AG09319 (cell line): ENCODE measurements at places on chromosomes 11 and 22.

DNA sequence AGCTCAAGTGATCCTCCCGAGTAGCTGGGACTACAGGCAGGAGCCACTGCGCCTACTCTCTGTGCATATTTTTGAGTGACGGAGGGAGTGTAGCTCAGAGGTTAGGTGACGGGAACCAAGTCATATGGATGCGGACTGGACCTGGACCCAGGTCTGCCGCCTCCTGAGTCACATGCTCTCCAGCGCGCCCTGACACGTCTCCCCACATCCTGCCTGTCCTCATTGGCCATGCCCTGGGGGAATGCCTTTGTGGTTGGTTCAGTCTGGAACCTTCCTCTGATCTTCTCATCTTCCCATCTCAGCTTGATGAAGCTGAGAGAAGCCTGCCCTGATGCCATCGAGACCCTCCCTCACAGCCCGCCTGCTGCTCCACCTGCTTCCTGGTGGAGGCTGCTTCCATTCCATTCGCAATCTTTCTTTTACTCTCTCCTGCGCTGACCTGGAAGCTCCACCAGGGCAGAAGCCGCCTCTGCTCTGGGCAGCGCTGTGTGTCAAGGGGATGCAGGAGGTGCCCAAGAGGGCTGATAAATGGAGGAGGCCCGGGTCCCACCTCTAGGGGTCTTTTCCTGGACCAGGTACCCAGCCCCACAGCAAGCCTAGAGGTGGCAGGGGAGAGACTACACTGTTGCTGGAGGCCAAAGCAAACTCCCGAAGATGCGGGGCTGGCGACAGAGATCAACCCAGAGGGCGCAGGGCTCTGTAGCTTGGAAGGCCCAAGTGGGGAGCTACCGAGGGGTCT, 13.9 kb upstream of the BAIAP2L2 start:
- no peak for DNase-seq

DNA sequence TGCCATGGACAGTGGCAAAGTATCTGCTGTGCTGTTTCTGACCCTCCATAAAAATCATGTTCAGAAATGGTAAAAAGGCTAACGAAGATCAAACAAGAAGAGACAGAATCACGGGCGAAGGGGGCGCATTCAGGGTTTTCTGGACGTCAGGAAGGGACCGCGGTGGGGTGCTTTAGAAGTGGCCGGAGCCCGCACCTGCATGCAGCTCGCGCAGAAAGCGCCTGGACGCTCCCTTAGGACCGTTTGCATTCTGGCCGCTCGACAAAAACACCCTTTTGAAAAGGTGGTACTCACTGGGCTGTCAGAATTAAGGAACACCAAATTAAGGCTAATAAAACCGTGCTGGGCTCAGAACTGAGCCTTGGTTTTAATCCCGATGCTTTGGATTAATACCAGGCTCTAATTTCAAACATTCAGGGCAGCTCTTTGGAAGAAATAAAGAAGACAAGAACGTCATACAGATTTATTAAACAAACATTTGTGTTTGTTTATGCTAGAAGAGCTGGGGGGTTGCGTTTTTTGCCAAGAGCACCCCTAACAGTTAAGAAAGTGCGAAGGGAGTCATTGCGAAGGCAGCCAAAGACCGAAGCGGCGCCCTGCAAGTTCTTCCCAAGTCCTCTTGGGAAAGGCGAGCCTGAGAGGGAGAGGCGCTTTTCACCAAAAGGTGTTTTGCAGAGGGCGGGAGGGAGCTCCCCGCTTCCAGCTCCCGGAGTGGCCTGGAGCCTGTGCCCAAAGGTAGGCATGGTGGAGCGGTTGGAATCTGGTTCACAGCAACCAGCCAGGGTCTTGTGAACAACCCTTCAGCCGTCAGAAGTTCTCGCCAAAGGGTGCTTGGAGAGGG, 47.7 kb upstream of the DBX1 start:
- DNase-seq, result no peak

DNA sequence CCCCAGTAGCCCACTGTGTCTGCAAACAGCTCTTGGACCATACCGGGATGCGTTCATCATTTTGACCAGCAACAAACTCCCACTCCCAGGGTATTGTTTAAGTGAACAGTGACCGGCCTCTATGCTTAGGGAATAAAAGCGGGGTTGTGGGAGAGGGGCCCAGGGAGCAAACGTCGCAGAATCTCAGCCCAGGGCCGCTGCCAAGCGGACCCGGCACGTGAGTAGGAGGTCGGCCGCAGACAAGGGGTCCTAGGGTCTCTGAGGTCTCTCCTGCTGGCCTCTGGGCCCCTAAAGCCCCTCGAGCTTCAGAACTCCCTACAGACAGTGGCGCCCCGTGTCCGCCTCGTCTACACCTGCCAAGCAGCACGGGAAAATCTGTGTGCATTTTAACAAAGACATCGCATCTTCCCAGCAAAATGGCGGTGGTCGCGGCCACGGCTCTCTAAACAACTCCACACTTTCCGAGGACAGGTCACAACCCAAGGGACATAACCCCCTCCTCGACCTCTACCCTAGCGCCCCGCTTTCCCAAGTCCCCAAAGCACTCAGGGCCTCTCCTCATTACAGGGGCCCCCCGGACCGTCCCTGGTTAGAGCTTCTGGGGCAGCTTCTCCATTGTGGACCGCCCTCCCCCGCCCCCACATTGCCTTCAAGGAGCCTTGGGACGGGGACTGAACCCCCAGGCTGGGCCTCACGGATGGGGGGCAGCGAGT, 3.9 kb upstream of the GCAT start:
- no peak for DNase-seq

DNA sequence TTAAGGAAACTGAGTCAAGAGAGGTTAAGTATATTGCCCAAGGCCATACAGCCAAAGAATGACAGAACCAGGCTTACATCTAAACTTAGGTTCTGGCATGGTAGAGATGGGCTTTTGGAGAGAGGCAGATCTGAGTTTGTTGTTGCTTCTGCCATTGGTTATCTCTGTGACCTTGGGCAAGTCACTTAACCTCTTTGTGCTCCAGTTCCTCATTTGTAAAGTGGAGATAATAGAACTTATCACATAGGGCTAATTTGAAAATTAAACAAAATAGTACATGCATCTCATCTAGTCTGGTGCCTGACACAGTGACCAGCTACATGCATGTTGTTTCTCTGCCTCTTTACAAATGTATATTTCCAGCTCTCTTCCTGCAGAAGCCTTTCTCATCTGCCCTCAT, 47.0 kb upstream of the PLET1 start:
- no peak for DNase-seq

DNA sequence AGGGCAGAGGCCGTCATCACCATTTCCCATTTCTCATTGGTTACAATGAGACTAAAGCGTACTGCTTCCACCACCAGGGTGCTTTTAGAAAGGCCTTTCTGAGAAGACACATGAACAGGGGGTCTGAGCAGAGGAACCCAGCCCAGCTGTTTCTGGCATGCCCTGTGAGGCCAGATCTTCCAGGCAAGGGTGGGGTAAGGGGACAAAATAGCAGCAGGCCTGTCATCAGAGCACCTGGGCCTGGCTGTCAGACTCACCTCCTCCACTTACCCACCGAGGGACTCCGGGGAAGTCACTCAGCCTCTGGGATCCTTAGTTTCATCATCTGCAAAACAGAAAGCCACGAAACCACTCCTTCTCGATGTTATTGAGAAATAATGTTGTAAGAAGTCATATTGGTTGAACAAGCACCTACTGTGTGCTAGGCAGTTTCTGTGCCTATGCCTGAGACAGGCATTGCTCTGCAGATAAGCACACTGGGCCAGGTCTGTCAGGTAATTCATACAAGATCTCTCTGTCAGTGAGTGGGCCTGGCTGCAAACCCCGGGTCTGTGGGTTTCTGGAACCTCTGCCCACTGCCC, 8.8 kb upstream of the WNT11 start:
- no peak for DNase-seq

DNA sequence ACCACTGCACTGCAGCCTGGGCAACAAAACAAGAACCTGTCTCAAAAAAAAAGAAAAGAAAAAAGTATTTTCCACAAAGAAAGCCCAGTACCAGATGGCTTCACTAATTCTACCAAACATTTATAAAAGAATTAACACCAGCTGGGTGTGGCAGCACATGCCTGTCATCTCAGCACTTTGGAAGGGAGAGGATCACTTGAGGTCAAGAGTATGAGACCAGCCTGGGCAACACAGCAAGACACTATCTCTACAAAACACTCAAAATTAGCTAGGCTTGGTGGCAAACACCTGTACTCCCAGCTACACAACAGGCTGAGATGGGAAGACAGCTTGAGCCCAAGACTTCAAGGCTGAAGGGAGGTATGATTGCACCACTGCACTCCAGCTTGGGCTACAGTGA, 20.1 kb downstream of the RSF1 start:
- DNase-seq, result no peak

GRCh38 chr22:27213766-27214581, 556.6 kb downstream of the MIAT start:
- DNase-seq, result peak; percentile 78

GRCh38 chr22:43237280-43237679, 50.3 kb upstream of the TTLL12 start:
- no peak for DNase-seq

GRCh38 chr11:123351375-123351774, 78.7 kb upstream of the GRAMD1B start:
- no peak for DNase-seq

GRCh38 chr11:76114238-76114637, 92.1 kb downstream of the WNT11 start:
- DNase-seq, result no peak

DNA sequence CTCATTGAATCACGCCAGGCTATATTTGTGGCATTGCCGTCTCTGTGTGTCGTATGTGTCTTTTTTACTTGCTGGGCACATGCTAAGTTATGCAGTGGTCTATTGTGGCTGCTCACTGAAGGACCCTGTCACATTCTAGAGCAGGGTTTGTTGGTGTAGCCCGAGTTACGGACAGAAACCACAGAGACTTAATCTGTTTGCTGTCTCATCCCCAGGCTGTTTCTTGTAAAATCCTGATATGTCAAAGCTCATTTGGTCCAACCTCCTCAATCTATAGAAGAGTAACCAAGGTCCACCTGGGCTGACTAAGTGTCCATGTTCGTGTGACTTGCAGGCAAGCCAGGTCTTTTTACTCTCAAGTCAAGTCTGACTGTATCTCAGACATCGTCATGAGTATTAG, 5.0 kb downstream of the DPF2 start:
- DNase-seq, result no peak

GRCh38 chr11:10565493-10565892, 3.0 kb downstream of the LYVE1 start:
- DNase-seq, result no peak

- DNase-seq, result no peak
These were observed 227.0 kb upstream of the POU2AF2 start for GRCh38 chr11:111018566-111018965.

GRCh38 chr11:71076525-71077304, 175.7 kb downstream of the SHANK2 start:
- DNase-seq, result no peak

GRCh38 chr22:44102856-44103255, 77.9 kb upstream of the PARVG start:
- no peak for DNase-seq

DNA sequence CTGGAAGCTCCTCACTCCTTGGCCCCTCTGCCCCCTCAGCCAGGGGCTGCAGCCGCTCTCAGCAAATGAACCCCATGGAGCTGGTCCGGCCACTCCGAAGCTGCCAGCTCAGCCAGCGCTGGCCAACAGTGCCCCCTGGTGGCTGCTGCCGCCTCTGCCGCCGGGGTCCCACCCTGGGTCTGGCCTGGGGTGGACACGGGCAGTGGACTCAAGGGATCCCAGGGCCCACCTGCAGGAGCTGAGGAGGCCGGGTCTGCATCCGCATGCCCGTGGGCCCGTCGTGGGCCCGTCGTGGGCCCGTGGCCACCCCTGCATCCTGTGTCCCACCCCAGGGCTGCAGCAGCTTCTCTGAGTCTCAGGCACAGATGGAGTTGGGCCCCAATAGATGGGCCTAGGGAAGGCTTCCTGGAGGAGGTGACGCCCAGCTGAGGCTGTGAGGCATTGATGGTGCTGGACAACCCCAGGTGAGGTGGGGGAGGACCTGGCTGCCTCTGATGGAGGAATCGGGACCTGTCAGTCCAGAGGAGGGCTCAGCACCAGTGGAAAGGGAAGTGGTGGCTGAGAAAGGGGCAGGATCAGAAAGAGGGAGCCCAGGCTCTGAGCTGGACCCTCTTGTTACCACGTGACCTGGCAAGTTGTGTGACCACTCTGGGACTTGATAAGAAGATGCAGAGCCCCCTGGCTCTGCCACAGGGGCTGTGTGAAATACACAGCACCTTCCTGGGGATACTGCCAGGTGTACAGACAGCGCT, 522.3 kb downstream of the BRD1 start:
- no peak for DNase-seq

DNA sequence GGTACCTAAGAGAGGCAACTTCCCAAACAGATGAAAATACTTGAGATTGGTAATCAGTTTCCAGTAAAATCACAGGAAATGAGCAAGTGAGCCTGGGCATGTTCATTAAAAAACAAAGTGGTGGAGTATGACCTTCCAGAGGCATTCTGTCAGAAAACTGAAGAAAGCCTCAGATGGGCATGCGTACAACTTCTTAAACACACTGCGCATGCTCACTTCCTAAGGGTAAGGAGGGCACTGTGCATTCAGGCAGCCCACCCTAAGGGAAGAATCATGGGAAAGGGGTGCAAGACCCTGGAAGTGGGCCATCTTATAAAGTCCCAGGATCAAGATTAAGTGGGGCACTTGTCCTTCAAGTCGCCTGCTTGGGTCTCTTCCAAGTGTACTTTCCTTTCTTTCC, 4.0 kb downstream of the OR52K2 start:
- no peak for DNase-seq

- DNase-seq, result no peak
These were observed 30.9 kb downstream of the ZFTA start for GRCh38 chr11:63737718-63738117.

DNA sequence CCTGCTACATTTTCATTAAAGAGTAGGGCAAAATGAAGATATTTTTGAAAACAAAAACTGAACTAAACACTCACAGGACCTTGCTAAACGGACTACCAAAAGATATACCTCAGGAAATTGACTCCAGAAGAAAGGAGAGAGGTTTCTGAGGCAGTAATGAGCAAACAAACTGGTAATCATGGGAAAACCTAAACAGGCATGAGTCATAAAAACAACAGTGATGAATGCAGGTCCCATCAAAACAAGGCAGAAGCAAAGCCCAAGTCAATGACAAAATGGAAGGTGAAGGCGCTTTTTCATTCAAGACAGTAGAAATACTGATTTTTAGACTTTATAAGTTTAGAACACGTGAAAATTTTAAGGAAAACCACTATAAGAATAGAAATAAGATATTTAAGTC, 104.5 kb downstream of the EFCAB6 start:
- no peak for DNase-seq
